ENCODE measurements at places on chromosomes 3 and 15.

DNA sequence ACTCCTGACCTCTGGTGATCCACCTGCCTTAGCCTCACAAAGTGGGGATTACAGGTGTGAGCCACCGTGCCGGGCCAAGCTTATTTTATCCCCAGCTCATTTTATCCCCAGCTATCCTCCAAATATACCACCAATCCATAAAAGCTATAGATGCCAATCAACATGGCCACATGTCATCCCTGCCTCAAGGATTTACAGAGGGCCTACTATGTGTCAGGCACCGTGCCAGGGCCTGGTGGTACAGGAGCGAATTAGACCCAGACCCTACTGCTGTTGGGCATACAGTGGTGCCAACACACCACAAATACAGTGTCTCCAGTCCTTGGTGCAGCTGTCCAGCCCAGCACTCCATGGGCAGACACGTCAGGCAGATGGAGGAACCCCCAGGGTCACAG is 73.4 kb downstream of the SCN5A start:
- DNase-seq = no peak

- peak; percentile 58 for DNase-seq
These were observed 22.9 kb downstream of the RAB8B start for GRCh38 chr15:63212050-63213004.

DNA sequence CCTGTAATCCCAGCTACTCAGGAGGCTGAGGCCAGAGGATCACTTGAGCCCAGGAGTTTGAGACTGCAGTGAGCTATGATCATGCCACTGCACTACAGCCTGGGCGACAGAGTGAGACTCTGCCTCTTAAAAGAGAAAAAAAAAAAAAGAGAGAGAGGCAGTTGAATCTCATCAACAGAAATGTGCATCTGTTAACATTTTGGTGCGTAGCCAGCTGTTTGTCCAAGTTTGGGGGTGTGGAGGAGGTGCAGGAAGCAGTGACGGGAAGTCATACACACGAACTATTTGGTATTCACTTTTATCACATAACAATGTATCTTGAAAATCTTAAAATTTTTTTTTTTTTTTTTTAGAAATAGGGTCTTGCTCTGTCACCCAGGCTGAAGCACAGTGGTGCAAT is 18.2 kb upstream of the CEMIP start:
- no peak for DNase-seq

GRCh38 chr15:85404918-85405866 is 24.8 kb downstream of the AKAP13 start:
- no peak for DNase-seq

DNA sequence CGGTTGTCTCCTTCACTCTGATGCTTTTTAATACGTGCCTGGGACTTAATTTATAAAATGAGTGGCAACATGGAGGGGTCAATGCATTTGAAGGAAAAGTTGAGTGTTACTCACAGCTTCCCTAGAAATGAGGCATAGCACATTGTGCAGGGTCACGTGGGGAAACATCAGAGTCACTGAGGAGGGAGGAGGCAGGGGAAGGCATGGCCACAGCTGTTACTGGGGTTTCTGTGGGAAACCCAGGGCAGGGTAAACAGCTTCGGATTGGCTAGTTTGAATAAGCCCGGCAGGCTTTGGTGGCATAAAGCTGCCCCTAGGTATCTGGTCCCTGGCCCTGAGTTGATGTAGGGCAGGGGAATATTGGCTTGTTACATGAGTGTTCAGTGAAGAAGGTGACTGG is 98.9 kb upstream of the ST8SIA2 start:
- DNase-seq = no peak

- no peak for DNase-seq
These were observed 34.5 kb downstream of the RASGRP1 start for GRCh38 chr15:38530113-38530512.

DNA sequence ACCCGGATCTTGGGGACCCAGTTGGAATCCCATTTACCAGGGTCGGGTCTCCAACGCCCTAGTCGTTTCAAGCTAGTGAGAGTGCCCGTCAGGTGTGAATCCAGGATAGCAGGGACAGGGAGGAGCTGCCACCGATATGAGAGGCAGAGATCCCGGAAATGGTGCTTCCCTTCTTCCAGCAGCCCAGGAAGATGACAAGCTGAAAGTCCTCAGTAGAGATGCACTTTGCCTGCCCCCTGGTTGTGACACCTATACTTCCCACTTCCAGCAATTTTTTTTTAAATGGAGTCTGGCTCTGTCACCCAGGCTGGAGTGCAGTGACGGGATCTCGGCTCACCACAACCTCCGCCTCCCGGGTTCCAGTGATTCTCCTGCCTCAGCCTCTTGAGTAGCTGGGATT is 503.0 kb downstream of the NTRK3 start:
- no peak for DNase-seq

DNA sequence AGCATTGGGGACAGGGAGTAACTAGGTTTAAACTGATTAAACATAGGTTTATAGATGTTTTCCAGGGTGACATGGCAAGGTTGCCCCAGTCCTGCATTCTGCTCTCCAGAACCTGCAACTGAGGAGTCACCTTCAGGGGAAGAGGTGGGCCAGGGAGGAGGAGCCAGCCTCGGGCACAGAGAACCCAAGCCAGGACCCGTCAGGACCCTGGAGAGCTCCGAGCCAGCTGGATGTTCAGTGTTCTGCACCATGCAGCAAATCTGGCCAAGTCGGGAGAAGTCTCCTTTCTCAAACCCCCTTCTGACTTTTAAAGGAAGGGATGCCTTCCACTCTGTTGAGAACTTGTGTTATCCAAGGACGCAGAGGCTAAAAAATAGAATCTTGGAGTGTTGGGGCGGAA is 62.1 kb upstream of the SLC6A11 start:
- DNase-seq = peak; percentile 10

GRCh38 chr3:133330065-133330464 is 69.8 kb upstream of the BFSP2 start:
- DNase-seq = no peak

GRCh38 chr3:147589016-147589415 is 179.9 kb downstream of the ZIC1 start:
- DNase-seq = peak; percentile 39

DNA sequence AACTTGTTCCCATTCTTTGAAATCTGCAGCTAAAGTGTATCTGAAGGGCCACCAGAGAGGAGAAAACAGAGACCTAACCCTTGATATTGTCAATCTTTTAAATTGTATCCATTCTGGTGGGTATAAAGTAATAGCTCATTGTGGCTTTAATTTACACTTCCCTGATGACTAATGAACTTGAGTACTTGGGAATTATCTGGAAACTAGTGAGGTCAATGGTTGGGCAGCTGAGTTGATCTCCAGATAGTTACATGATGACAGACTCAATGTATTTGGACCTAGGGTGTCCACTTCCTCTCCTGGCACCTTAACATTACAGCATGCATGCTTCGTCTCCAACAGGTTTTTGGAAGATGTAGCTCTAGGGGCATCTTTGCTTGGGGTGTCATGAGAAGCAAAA is 195.2 kb downstream of the PDCD6IP start:
- DNase-seq = no peak

- DNase-seq = no peak
These were observed 42.8 kb upstream of the MLF1 start for GRCh38 chr3:158528076-158528674.

DNA sequence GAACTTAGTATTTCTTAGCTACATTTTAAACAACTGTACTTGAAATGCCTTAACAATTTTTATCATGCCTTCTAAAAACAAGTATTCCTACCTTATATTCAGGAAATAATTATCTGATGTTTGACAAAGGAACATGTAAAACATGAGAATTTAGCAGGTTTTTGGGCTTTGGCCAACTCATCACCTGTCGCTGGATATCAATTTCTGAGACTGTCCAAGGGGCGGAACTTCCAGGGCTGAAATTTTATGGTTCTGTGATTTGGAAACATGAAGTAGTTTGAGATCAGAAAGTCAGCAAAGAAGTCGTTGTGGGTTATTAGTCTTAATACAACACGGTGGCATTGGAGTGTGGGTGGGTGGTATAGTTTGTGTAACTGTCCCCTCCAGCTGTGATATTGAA is 282.2 kb upstream of the LRRN1 start:
- DNase-seq = no peak

DNA sequence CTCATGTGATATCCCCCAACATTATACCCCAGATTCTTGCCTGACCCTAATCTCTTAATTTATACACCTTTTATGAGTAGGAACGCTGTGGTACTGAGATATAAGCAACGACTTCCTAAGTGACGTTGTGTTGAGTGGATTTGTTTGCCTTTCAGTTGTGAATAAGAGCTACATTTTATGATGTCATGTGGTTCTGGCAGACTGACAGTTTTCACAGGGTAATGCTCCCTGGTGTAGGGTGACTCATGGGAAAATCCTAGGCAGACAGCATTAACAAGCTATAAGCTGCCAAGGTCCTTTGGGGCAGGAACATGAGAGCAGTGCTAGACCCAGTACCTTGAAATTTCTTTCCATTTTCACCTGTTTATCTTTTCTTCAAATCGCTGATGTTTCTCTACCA is 11.2 kb downstream of the C3orf52 start:
- DNase-seq = peak; percentile 99

DNA sequence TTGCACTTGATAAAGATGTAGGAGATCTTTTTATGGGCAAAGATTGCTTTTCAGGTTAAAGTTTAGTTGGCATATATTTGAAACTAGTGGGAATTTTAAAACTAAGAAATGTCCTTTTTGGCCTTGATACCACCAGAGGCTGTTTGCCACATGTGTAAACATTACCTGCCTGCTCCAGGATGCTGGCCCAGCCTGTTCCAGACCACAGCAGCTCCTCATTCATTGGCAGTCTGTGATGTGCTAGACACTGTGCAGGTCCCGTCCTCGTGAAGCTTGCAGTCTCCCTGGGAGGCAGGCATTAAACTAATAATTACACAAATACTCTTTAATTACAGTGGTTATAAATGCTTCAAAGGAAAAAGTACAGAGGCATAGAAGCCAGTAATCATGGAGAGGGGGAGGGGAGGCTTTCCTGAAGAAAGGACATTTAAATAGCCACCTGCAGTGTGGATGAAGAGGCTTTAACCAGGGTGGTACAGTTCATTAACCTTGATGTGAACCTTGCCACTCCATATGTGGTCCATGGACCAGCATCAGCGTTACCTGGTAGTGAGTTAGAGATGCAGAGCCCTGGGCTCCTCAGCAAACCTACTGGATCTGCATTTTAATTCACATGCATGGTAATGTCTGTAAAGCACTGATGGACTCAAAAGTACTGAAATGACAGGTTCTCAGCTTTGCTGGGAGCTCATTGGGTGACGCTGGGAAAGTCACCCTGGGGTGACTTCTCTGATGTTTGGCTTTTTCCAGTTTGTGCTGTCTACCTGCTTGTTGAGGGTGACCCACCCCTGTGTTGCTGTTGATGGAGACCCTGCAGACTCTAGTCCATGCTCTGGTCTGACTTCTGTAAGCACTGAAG is 5.3 kb downstream of the ZNF710 start:
- no peak for DNase-seq

Data from GM04504 (cell line).